RPMI7951 (cell line): ENCODE measurements at places on chromosomes 5 and 9. TPM values are rescaled to one million over a fixed set of nuclear protein-coding genes. Genes with fewer than 3 reads are reported as not detected.

The FABP6 gene
- total RNA-seq = 3.6 and 6.4 TPM in 2 replicates

The DBH gene
- total RNA-seq = not detected in 2 replicates

The CNTFR gene
- not detected in 2 replicates for total RNA-seq

The OR1Q1 gene
- total RNA-seq = not detected in 2 replicates

The SLC1A1 gene
- 5.2 and 6.0 TPM in 2 replicates for total RNA-seq

The IFNK gene
- not detected in 2 replicates for total RNA-seq

GRCh38 chr9:110464321-110464720 is 115.2 kb downstream of the SVEP1 start:
- no peak for DNase-seq

DNA sequence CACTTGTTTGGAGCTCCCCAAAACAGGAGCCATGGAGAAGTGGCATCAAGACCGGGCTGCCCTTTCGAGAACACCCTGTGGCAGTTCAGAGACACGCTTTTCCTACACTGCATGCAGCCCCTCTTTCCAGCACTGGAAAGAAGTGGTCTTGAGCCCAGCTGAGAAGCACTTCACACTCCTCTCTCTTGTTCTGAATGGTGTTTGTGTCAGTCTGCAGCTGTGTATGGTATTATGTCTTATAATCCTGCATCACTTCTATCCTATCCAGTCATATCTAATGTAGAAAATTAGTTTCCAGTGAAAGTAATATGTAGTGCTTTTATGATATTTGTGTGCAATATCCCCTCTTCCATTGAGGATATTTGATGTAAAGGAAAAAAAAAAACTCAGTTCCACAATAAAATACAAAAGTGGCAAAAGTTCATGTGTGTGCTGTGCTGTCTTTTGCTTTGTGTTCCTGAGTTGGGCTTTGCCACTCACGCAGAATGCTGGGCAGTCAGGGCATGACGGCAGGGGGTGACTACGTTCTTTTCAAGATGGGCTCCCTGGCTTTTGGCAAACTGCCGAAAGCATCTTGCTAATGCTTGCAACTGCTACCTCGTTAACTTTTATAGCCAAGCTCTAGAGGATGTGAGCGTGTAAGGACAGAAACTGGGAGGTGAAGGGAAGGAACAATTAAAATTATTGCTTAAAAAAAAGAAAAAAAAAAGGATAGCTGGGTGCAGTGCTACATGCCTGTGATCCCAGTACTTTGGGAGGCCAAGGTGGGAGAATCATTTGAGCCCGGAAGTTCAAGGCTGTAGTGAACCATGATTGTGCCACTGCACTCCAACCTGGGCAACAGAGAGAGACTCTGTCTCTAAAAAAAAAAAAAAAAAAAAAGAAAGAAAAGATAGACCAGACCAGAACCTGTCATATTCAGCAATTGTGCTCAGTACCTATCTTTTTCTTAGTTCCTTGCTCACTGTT is 102.2 kb downstream of the MAP1B start:
- no peak for DNase-seq

DNA sequence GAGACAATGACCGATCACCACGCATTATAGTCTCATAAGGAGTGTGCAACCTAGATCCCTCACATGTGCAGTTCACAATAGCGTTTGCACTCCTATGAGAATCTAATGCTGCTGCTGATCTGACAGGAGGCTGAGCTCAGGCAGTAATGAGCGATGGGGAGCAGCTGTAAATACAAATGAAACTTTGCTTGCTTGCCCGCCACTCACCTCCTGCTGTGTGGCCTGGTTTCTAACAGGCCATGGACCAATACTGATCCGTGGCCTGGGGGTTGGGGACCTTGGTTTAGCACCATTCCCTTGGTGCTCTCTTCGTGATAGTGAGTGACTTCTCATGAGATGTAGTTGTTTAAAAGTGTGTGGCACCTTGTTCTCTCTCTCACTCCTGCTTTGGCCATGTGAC is 50.2 kb downstream of the PRLR start:
- no peak for DNase-seq

DNA sequence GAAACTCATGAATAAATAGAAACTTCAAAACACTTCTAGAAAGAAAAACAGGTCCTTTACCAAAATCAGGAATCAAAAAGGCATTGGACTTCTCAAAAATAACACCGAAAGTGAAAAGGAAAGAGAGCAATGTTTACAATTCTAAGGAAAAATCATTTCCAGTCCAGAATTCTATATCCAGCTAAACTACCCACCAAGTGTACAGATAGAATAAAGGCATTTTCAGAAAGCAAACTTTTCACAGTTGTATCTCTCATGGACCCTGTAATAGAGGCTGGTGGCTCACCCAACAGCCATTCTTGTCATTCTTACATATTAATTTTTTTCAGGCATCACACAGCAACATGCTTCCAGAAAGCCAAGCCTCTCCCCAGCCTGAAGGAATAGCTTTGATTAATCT is 63.7 kb downstream of the FOXD1 start:
- no peak for DNase-seq

DNA sequence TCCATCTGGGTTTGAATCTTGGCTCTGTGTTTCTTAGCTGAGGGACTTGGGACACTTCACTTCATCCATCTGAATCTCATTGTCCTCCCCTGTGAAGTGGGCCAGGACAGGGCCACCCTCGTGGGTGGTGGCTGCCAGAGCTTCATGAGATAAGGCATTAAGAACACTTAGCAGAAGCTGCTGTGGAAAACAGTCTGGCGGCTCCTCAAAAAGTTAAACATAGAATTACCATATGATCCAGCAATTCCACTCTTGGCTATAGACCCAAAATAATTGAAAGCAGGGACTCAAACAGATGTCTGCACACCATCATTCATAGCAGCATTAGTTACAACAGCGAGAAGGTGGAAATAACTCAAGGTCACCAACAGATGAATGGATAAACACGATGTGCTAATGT is 42.4 kb upstream of the GGTA1 start:
- no peak for DNase-seq

DNA sequence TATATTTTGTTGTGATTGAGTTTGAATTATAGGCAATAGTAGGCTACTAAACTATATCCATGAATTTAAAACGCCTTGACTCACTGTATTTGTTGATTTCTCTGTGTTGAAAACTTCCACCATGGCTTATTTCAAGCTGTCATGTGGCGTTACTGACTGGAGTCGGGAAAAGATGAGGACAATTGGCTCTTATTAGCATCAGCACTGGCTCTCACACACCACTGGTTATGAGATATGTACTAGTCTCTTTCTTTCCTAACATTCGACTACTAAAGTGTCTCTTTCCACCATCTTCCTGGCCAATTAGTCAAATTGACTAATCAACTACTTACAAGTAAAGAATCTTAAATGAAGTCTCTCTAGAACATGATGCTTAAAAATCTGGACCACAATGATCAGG is 9.1 kb upstream of the DAB2 start:
- no peak for DNase-seq

DNA sequence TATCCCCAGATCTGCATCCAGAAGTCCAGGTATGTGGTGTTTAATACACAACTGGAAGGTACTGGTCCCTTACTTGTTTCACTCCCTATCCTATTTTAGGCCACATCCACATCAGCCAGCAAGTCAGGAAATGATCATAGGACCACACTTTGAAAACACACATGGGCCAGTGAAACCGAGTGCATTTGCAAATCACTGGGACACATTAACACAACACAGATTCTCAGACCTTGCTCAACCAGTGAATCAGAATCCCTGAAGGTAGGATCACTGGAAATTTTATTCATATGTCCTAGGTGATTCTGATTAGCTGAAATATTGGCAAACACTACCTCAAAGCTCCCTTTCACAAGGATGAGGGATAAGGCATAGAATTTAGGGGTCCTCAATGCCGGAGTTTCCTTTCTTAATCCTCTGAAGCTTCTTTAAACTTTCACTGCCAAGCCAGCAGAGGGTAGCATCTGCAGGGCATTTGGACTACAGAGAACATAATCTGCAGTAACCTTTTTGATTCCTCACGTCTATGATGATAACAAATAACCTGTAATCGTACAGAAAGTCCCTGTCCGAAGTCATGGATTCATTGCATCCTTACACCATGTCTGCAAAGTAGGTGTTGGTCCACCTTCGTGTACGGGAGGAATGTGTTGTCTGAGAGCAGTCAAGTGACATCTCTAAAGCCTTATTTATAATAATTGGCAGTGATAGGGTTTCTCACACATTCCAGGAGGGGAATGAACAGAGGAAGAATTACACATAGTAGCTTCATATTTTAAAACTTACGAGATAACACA is 11.0 kb upstream of the ABLIM3 start:
- peak; percentile 47 for DNase-seq

DNA sequence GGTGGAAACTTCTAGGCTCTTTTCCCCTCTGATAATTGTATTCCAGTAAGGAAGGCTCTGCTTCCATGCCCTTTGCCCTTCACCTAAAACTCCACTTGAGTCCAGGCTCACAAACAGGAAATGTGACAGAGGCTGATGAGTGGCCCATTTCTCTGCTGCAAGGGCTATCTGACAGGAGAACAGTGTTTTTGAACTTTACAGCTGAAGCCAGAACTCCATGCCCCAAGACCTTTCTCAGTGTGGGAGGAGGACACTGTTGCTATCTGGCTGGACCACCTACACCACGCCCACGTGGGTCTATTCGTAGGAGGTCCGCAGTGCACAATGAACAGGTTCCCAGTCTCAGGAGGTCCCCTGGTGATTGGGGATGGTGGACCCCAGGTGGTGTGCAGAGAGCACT is 13.6 kb downstream of the GGTA1 start:
- DNase-seq = no peak

DNA sequence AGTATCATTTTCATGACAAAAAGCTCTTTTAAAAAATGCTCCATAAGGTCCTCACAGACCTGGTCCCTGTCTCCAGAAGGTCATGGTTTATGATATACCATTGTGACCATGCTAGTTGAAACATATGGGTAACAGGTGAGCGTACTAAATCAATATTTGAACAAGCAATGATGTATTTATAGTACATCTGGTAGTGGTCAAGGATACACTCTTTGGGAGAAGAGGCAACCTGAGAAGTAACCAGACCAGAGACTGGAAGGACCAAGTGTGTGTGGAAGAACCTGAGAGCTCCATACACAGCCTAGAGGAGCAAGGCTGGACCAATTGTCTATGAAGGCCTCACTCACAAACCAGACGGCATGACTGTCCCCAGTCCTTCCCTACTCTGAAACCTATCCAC is 55.1 kb downstream of the LHFPL2 start:
- DNase-seq = no peak
